Stimulated activated CD4-positive, alpha-beta T cell treated with anti-CD3 and anti-CD28 coated beads, Interleukin-1b, Interleukin-23, amount 100 ng/mL, for 24 hours (primary cell): ENCODE measurements at places on chromosomes 5 and 9.

DNA sequence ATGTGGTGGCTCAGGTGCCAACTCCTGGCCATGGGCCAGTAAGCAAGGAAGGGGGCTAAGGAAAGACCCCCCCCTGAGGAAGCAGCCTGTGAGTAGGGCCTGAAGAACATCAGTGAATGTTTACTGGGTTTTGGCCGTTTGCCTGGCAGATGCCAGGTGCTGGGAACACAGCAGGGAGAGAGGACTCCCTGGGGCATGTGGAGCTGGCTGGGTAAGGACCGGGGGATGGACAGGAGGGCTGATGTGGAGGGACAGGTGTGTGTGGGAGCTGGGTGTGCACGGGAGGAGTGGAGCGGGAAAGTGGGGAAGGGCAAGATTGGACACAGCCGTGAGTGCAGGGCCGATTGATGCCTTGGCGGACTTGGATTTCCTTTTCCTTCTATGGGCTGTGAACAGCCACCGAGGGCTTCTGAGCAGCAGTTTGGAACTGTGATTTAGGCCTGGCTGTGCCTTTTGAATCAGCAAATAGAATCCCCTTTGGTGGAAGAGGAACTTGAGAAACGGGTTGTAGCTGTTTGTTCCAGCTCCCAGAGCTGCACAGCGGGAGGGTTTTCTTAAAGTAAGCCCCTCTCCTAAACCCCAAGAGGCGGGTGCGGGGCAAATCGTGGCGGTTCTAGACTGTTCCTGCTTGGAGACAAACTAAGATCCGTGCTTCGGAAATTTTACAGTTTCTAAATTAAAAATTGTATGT, 3.1 kb downstream of the HMCN2 start:
- no peak for DNase-seq

DNA sequence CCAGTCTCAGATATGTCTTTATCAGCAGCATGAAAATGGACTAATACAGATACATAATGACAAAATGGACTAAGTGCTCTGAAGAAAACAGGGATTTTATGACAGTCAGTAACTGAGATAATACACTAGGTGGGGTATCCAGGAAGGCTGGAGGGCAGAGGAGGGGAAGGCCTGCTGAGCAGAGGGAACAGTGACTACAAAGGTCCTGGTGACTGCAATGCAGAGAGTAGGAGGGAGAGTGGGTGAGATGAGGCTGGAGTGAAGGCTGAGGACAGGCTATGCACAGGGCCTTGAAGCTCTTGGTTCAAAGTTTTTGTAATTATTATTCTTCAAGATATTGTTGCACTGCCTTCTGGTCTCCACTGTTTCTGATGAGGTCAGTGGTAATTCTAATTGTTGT, 4.9 kb downstream of the ACOT12 start:
- DNase-seq: no peak

GRCh38 chr9:91835216-91835615, 114.8 kb downstream of the ROR2 start:
- DNase-seq: no peak

DNA sequence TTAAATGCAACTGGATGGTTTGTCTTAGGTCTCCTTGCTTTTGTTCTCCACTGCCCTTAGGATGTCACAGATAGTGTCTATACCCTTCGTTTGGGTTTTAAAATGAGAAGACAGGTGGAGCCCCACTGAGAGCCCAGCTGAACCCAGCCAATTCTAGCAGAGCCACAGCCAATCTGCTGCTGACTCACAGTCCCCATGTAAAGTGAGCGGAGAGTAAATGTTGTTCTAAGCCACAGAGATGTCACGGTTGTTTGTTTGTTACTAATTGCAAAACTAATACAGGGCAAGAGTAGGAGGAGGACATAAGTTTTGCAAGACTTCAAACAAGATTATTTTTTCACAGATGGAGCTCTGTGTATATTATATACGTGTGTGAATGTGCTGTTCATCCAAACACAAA, 50.5 kb upstream of the AGXT2 start:
- DNase-seq: no peak
